ENCODE measurements at places on chromosomes 11 and 22.
A peak's percentile ranks its signal among the peaks of the same experiment; 100 is the strongest.

GRCh38 chr11:123103326-123103980, 41.5 kb upstream of the HSPA8 start:
- DNase-seq: peak; percentile 90

DNA sequence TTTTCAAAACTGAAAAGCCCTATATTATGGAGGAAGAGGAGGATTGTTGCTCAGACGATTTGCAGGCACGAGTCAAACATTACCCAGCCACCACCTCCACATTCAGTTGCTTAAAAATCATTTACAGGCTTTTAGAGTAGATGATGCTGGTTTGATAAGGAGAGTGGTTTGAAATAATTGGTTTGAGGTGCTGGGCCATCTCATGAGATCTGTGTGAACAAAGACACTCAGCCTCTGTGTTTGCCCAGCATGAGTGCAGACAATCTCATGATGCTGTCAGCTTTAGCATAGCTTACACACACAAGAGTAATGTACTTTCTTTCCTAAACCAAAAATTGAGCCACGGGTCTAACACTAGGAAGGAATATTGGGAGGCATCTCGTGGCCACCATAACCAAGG, 4.3 kb downstream of the SLC43A3 start:
- DNase-seq: no peak

- no peak for DNase-seq
Observed at GRCh38 chr22:32850591-32851517, 49.3 kb downstream of the TIMP3 start.

DNA sequence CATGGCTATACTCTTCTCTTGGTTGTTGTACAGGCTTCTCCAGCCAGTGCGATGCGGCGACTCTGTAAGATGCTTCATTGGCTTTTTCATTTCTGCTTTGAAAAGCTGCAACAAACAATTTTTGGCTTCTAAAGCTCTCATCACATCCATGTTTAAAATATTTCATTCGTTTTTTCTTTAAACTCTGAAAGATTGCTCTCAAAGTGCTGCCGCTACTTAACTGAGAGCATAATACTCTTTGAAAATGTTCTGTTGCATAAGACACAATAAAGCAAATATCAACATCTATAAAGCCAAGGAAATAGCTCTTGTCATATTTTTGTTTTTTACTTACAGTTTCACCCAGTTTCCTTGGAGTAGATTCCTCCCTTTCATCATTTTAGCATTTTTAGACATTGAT, 468.3 kb downstream of the TBC1D22A start:
- no peak for DNase-seq

- DNase-seq: no peak
Observed at GRCh38 chr11:3686751-3687150, 15.6 kb upstream of the CHRNA10 start.

DNA sequence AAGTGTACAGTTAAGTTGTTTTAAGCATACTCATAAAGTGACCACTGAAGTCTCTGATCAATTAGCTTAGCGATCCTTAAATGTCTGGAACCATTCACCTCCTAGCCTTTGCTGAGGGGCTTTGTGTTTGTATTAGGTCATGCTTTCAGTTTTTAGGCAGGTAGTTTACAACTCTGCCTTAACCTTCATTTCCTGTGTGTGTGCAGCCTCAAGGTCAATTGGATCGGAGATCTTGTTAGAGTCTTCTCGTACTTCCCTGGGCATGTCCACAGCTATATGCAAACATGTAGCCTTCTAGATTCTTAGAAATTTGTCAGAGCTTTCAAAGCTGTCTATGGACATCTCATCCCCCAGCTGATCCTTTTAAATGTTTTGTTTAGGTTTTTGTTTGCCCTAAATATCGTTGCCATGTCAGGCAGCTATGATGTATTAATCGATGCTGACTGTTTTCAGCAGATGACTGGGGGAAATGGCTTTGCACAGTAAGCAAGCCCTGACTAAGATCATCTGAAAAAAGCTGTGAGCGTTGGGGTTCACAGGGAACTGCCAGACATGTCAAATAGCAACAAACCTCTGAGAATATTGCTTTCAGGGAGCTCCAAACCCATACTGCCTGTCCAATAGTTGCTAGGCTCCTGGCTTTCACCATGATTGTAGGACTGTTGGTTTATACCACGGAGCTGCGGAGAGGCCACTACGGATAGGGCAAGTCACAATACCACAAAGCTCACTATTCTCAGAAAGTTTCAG, 45.6 kb downstream of the GLYAT start:
- no peak for DNase-seq

- DNase-seq: no peak
Observed at GRCh38 chr22:29197096-29197495, 8.6 kb upstream of the EMID1 start.

DNA sequence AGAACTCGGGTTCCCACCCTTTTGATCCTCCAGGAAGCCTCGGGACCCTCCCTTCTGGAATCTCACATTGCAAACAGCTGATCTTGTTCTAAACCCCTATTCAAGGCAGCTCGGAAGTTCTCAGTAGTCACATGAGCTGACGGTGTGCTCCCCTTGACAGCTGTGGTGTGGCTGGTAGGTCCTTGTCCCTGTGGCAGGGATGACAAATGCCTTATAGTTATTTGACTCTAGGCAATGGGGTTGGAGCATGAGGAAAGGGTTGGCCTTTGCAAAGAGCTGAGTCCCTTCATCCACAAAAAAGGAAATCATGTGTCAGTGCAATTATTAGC, 23.6 kb downstream of the EIF4G2 start:
- no peak for DNase-seq

DNA sequence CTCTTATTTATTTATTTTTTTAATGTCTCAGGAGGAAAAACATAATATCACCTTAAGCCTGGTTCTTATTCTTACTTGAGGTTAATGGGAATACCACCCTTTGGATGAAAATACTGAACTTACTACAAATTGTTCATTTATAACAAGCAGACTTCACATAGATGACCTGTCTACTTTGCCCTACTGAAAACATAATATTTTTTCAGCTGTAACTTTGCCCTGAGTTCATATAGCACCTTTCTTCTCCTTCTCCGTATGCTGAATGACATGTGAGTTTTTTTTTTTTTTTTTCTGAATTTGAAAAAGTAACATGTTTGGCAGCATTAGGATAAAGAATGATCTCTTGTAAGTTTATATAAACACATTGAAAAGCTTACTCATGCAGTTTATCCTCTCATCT, 186.8 kb downstream of the TMEM135 start:
- DNase-seq: no peak

- DNase-seq: no peak
Observed at GRCh38 chr11:13294771-13295579, 17.4 kb downstream of the BMAL1 start.

DNA sequence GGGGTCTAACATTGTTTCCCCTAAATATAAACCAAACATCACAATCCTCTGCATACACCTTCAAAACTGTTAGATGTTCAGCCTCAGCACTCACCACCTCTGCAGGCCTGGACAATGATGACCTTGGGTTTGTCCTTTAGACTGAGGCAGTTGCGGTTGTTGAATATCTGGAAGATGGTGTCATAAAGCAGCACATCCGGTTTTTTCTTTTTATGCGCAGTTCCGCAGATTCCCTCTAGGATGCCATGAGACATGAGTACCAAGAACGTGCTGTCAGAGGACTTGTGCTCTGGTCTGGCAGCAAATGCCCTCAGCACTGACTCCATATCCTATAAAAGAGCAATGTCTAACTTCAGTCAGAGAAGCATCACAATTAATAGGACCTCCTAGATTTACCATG, 22.8 kb downstream of the CASP5 start:
- no peak for DNase-seq

- DNase-seq: no peak
Observed at GRCh38 chr11:92362989-92363388, 138.4 kb downstream of the FAT3 start.

DNA sequence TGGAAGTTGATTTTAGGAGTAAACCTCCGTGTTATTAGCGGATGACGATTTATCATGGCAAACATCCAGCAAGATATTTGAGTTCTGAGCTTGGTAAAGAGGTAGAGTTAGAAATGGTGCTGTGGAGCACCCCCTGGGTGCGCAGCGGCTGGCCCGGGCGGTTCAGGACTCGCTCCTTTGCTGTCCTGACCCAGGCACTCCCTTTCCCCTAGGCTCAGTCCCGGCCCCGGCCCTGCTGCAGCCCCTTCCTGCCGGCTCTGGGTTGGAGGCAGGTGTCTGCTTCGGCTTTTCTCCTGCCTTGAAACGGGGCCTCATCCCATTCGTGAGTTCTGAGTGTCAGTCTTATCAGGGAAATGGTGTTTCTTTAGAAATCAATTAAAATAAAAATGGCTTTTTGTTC, 33.4 kb downstream of the AP2A2 start:
- no peak for DNase-seq

- DNase-seq: peak; percentile 37
Observed at GRCh38 chr22:41822317-41823057, 10.4 kb upstream of the SREBF2 start.

- no peak for DNase-seq
Observed at GRCh38 chr11:2122222-2122906, 16.8 kb downstream of the IGF2 start.

Data from NCI-H1092 (cell line).